Karpas-422 (cell line): ENCODE measurements at places on chromosomes 7 and 10. TPM values are rescaled to one million over a fixed set of nuclear protein-coding genes. Genes with fewer than 3 reads are reported as not detected.

DNA sequence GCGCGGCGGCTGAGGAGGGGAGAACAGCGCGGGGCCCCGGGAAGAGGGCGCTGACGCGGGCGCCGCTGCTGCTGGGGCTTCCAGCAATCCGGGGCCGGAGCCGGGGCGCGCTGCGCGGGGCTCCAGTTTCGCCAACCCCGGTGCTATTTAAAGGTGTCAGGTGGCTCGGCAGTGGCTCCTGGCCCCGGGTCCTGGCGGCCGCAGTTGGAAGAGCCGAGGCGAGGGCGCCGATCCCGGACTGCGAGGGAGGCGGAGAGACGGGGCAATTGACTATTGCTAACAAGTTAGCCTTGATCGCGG lies 347 bp downstream of the LBX1 start:
- no peak for DNase-seq

The CHST15 gene
- total RNA-seq: 0.07 TPM in 1 of 2 replicates, not detected in the other

DNA sequence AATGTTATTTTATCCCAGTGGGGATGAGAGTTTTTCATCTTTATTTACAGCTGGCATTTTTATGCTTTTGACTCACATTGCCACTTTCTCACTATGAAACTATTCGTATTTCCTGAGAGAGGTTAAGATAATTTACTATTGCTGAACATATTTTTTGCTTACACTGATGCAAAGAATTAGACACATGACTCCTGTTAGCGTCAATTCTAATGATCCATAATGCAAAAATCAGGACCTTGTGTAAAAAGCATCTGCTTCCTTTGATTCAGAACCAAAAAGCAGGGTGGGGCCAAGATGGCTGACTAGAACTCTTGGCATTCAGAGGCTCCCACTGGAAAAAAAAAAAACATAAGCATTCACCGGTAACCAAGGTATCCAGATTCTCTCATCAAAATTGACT lies 464.8 kb downstream of the SEMA3D start:
- no peak for DNase-seq

DNA sequence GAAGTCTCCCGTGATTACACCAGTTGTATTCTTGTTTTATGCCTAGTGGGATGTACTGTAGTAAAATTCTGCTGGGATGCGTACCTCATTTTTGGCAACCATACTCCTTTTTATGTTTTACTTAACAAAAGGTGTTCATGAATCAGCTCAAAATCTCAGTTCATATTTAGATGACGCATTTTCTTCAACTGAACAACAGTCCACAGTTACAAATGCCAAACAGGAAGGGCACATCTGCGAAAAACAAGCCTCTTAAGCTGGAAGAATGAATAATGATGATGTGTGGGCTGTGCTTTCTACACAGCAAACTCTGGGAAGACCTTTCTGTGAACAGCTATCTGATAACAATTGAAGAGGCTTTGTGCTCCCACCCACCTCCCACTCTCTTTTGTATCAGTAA lies 68.4 kb upstream of the NRBF2 start:
- DNase-seq: no peak
